Melanocyte of skin (primary cell): ENCODE measurements at places on chromosomes 2 and 18. TPM values are rescaled to one million over a fixed set of nuclear protein-coding genes. Genes with fewer than 3 reads are reported as not detected.

LOXHD1 gene
- not detected in 2 replicates for total RNA-seq

BOLL gene
- not detected in 2 replicates for total RNA-seq

COPS8 gene
- total RNA-seq: 210 and 213 TPM in 2 replicates

MTA3 gene
- 25.8 and 34.9 TPM in 2 replicates for total RNA-seq

MORN2 gene
- total RNA-seq: 17.7 and 18.6 TPM in 2 replicates

KCNF1 gene
- not detected in 2 replicates for total RNA-seq

ARHGAP15 gene
- total RNA-seq: 1.1 and 1.4 TPM in 2 replicates

HOXD11 gene
- not detected in 2 replicates for total RNA-seq

TMEM247 gene
- not detected in 2 replicates for total RNA-seq

SLC4A5 gene
- total RNA-seq: 1.00 and 1.7 TPM in 2 replicates

SNORC gene
- total RNA-seq: 0.33 and 1.1 TPM in 2 replicates

CAMKMT gene
- total RNA-seq: 11.4 and 14.5 TPM in 2 replicates

SPP2 gene
- not detected in 2 replicates for total RNA-seq

SRD5A2 gene
- under 0.01 TPM in 1 of 2 replicates, not detected in the other for total RNA-seq

PRSS56 gene
- total RNA-seq: not detected in 2 replicates

CXCR1 gene
- total RNA-seq: not detected in 2 replicates

LYPD6B gene
- total RNA-seq: not detected in 2 replicates

MOB1A gene
- total RNA-seq: 77.4 and 116 TPM in 2 replicates

CCL20 gene
- total RNA-seq: 0.33 and 0.77 TPM in 2 replicates

KIAA2012 gene
- not detected in 2 replicates for total RNA-seq
